GM04503 (cell line): ENCODE measurements at places on chromosomes 16 and 17.

DNA sequence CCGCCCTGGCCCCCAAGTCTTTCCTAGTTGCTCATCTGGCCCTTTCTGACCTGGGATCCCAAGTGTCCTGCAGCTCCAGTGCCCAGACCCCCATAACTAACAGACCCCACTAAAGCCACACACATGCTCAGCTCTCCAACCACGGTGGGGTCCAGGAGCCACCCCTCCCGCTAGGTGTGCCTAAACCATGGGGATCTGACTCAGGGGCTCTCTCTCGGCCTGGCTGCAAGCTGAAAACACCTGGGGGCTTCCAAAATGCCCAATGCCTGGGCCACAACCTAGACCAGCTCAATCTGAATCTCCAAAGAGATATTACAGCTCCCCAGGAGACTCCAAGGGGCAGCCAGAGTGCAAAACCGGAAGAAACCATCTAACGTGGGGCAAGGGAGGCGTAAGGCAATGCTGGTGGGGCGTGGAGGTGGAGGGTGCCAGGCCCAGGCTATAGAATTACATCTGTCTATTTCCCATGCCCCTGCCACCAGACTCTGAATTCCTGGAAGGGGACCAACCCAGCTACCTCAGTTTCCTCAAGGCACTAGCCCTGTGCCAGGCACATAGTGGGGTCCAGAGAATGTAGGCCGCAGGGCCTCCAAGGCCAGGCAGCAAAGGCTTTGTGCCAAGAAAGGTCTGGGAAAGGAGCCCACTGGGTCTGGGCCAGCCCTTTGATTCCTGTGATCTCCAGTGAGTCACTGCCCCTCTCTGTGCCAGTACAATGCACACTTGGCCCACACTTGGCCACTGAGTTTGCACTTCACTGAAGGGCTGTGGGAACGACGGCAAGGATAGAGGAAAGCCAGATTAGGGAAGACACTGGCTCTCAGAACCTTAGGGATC lies 3.3 kb downstream of the CD2BP2 start:
- DNase-seq: peak; percentile 86

GRCh38 chr16:58506241-58507194 lies 6.6 kb downstream of the NDRG4 start:
- no peak for DNase-seq

- no peak for DNase-seq
These were observed 23.3 kb upstream of the ALKBH5 start for GRCh38 chr17:18160128-18160856.

- DNase-seq: no peak
These were observed 26.3 kb downstream of the FOXL1 start for GRCh38 chr16:86604436-86605193.

DNA sequence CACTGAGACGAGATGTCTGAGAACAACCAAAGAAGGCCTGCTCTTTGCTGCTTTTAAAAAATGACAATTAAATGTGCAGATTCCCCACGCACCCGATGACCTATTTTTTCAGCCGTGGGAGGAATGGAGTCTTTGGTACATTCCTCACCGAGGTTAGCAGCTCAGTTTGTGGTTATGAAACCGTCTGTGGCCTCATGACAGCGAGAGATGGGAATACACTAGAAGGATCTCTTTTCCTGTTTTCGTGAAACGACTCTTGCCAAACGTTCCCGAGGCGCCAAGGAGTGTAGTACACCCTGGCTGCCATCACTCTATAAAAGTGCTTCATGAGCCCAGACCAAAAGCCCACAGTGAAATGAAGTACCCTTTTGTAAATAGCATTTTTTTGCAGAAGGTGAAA lies 87.8 kb downstream of the CRISPLD2 start:
- peak; percentile 37 for DNase-seq

- DNase-seq: no peak
These were observed 95.5 kb downstream of the PMP22 start for GRCh38 chr17:15169676-15170075.

GRCh38 chr17:57327176-57327970 lies 71.0 kb downstream of the MSI2 start:
- DNase-seq: no peak

DNA sequence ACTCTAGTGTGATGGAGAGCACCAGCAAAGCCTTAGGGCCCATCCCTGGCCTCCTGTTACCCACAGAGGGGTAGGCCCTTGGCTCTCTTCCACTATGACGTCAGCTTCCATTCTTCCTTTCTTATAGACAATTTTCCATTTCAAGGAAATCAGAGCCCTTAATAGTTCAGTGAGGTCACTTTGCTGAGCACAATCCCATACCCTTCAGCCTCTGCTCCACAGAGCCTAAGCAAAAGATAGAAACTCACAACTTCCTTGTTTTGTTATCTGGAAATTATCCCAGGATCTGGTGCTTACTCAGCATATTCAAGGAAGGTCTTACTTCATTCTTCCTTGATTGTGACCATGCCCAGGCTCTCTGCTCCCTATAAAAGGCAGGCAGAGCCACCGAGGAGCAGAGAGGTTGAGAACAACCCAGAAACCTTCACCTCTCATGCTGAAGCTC lies at the start of gene CCL8:
Gene CCL8 (plus strand): TSS at position 397 of the 445 bp plus-strand sequence. CDS start 67 bp downstream, outside the sequence.
- no peak for DNase-seq

- DNase-seq: no peak
These were observed 19.7 kb upstream of the SLC4A1 start for GRCh38 chr17:44287651-44288050.

DNA sequence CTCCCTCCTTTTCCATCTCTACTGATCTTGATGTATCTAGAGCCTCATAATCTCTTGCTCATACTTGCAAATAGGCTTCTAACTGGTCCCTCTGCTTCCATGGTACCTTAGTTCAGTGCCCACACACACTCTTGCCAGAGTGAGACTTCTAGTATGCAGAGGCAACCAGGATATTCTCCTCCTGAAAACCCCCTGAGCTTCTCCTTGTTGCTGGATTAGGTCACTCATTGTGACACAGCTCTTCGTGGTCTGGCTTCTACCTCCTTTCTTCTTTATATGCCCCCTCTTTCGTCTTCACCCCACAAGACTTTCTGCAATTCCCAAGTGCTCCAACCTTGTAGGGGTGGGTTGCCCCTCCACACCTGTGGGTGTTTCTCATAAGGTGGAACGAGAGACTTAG lies 2.5 kb upstream of the FAM20A start:
- DNase-seq: no peak

- DNase-seq: peak; percentile 29
These were observed 3.7 kb downstream of the SLC52A1 start for GRCh38 chr17:5031365-5032082.

DNA sequence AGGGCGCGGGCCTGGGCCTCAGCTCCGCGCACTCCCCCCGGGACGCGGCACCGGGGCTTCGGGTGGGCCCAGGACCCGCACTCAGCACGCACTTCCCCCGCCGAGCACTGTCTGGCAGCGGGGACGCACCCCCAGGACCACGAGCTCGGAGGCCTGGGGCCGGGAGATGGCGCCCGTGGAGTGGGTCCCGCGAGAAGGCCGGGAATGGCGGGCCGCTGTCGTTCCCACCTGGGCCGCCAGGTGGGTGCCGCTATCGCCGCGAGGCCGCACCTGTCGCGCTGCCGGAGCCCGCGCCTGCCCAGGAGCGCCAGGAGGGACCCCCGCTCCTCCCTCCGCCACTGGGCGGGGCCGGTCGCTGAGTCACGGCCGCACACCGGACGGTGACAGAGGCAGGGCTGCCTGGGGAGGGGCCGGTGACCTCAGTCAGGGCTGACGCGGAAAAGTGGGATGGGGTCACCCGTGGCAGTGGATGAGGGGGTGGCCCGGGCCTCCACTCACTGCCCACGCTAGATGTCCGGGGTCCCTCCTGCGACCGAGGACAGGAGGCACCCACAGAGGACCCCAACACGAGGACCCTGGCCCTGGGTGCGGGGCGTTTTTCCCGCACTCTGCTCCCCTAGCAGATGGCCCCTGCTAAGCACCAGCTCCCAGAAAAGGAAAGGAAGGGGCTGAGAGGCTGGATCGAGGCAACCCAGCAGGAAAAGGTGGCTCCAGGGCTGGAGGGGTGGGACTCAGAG lies 6.9 kb upstream of the ACTG1 start:
- no peak for DNase-seq

GRCh38 chr16:88680554-88681083 lies 5.7 kb downstream of the SNAI3 start:
- DNase-seq: no peak

GRCh38 chr17:34781571-34782108 lies 179.6 kb downstream of the CCT6B start:
- peak; percentile 3 for DNase-seq

- DNase-seq: no peak
These were observed 44.1 kb upstream of the RBFOX3 start for GRCh38 chr17:79654960-79655382.

DNA sequence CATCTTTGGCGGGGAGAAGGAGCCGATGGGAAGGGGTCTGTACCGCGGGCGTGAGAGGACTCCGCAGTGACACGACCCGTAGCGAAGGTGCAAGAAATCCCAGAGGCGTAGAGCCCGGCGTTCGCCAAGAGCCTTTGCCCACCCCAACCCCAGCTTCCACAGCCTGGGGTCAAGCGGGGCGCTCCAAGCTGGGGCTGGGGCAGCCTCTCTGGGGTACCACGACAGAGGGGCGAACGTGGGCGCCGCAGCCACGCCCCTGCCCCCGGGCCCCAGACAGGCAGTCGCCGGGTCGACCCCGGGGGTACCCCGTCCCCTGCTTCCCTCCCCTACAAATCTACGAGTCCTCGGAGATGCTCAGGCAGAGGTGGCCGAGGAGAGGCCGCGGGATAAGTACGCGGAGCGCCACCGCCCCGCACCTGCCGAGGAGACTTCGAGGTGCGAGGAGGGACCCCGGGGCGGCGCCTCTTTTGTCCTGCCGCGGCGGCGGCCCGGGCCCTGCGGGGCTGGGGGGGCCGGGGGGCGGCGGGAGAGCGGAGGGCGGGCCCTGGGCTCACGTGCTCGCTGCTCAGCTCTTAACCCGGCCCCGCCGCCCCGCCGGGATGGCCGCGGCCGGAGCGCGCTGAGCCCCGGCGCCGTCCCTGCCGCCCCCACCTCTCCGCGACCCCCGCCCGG lies at the start of gene ADAM11:
Gene ADAM11 (plus strand): TSS at position 575 of the 672 bp plus-strand sequence. CDS start 212 bp downstream, outside the sequence.
- DNase-seq: no peak

DNA sequence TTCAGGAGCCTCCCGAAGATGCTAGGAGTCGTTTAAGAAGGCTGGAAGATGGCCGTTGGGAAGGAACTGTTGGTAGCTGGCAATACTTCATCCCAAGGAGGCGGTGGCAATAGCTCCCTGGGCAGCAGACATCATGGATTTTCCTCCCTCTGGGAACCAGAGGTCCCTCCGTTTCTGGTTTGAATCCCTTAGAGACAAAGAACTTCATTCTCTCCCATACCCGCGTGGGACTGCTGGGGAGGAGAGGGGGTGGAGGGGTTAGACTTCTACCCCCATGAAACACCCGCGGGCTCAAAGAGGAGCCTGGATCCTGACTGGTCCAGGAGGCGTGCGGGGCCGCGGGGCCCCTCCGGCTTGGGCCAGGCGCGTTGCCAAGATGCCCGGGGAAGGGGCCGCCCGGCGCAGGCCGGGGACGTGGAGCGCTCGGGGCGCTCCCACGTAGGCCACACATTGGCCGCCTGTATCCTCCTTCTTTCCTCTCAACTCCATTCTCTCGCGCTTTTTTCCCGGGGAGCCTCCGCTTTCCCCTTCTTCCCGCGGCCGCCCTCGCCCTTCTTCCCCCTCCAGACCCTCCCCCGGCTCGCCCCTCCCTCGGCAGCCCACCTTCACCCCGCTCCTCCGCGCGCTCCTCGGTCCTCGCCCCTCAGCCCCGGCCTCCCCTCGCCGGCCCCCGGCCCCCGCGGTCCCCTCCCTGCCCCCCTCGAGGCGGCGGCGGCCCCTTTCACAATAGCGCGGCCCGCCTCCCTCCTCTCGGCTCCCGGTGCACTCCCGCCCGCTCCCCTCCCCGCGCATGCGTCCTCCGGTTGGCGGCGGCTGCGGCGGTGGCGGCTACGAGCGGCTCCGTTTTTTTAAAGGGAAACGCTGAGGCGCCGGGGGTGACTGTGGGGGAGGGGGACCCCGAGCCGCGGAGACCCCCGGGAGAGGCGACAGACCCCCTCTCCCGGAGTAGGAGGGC lies at the start of gene MSL1:
Gene MSL1 (plus strand): TSS at position 791 of the 955 bp plus-strand sequence. CDS start 642 bp downstream, outside the sequence.
- DNase-seq: no peak

DNA sequence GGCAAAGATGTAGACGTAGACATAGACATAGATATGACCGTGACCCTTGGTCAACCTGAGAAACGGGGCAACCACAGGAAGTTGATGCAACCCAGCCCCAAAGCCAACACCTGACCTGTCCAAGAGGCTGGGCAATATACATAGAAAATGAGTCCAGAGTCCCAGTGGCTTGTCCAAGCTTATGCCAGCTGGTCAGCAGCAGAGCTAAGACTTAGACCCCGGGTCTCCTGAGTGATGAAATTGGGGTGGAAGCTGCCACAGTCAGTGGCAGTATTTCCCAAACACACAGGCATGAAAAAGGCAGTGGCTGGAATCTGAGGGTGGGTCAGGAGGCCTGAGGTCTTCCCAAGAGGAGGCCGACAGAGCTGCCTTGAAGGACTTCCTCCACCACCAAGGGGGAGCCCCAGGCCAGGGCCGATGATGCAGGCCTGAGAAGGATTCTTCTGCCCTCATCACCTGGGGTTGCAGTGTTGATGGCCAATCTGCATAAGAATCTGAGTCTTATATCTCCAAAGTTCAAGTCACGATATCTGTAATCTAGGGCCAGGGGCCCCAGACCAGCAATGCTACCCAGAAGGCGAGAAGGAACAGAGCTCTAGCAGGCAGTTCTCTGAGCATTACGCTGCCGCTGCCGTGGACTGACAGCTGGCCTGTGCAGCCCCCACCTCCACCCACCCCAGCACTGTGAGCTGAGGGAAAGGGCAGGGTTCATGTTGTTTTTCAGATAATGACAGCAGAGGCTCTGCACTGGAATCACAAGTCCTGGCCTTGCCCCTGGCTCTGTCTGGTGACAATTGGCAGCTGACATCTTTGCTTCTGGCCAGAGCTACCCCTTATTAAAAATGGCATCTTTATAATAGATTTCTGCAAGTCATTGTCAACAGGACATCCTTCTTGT lies 72.7 kb downstream of the GNAO1 start:
- DNase-seq: no peak

- DNase-seq: no peak
These were observed 182.6 kb downstream of the NTN1 start for GRCh38 chr17:9203771-9204425.

DNA sequence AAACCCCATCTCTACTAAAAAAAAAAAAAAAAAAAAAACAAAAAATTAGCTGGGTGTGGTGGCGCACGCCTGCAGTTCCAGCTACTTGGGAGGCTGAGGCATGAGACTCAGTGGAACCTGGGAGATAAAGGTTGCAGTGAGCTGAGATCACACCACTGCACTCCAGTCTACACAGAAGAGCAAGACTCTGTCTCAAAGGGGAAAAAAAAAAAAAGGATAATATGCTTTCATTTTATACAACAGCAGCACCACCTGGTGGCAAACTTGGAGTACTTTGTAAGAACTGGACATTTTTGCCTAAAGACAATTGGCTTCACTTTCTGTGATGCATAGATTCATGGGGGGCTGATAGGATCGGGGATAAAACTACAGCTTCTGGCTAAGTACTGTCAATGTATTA lies 8.5 kb downstream of the CHTF8 start:
- no peak for DNase-seq

GRCh38 chr16:58661199-58661830 lies 23.3 kb downstream of the SLC38A7 start:
- DNase-seq: peak; percentile 62
